ENCODE measurements at places on chromosomes 4 and X.

- DNase-seq = no peak
Observed at GRCh38 chr4:37757761-37758160, 68.7 kb upstream of the PGM2 start.

DNA sequence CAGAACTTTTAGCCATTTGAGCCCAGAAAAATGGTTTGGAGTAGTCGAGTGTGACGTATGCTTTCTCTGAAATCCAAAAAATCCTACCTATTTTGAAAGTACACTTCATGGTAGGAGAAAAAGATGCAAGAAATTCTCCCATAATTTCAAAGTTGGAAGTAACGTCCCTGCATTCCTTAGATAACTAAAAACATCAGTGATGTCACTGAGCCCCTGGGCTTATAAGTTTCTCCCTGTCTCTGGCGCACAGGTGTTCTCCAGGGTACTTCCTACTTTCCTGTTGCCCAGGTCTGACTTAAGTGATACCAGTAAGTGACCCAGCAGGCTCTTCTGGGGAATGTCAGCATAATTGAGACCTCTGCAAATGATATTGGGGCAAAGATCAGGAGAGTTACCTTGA is 90.5 kb upstream of the WDR1 start:
- no peak for DNase-seq

DNA sequence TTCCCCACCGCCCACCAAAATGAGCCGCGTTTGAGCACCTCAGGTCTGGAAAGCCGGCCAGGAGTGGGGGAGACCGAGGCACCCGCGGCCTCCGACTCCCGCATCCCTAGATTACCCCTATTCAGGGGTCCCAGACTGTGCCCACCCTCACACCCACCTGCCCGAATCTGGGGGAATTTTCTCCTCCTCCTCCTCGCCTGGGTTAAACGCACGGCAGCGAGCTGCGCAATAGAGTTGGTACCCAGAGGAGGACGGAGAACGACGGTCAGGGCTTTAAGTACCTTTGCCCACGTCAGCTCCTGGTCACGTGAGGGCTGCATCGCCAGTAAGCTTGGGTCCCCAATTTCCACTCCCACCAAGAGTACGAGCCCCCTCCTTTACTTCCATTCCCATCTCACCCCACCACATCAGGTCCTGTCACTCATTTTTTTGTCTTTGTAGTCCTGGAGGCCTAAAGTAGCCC is at the start of gene ARMCX2:
Gene ARMCX2 (minus strand): TSS at position 250 of the 463 bp plus-strand sequence. CDS start 2,262 bp downstream, outside the sequence.
- no peak for DNase-seq

DNA sequence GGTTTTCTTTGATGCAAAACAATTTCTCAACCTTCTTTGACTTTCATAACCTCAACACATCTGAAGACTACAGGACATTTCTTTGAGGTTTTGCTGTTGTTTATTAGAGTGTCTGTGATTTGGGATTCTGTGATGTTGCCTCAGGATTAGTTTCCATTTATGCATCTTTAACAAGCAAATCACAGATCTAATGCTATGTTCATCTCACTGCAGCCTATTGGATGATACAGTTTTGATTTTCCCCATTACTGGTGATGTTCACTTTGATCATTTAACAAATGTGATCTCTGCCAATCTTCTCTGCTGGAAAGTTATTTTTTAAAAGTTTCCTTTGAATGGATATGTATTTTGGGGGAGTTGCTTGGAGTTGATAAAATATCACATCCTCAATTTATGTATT is 624.9 kb upstream of the HS3ST1 start:
- no peak for DNase-seq

DNA sequence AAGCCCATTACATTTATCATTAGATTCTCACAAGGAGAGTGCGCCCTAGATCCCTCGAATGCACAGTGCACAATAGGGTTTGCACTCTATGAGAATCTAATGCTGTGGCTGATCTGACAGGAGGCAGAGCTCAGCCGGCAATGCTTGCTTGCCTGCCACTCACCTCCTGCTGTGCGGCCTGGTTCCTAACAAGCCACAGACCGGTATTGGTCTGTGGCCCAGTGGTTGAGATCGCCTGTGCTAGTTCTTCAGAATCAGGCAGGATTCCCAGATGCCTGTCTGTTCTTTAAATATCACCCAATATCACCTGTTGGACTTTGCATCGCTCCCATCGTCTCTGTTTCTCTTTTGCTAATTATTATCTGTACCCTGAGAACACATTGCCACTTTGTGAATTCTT is 14.0 kb downstream of the DSPP start:
- no peak for DNase-seq
